ENCODE measurements at places on chromosomes 11 and 22.

- no peak for DNase-seq
Observed at GRCh38 chr11:129453293-129453721, 77.7 kb downstream of the BARX2 start.

GRCh38 chr11:3086114-3086513 is 28.9 kb upstream of the CARS1 start:
- no peak for DNase-seq

- peak; percentile 43 for DNase-seq
Observed at GRCh38 chr11:62680825-62681240, 2.0 kb upstream of the UBXN1 start.

- peak; percentile 0 for DNase-seq
Observed at GRCh38 chr11:1205121-1205986, 17.5 kb upstream of the MUC5B start.

DNA sequence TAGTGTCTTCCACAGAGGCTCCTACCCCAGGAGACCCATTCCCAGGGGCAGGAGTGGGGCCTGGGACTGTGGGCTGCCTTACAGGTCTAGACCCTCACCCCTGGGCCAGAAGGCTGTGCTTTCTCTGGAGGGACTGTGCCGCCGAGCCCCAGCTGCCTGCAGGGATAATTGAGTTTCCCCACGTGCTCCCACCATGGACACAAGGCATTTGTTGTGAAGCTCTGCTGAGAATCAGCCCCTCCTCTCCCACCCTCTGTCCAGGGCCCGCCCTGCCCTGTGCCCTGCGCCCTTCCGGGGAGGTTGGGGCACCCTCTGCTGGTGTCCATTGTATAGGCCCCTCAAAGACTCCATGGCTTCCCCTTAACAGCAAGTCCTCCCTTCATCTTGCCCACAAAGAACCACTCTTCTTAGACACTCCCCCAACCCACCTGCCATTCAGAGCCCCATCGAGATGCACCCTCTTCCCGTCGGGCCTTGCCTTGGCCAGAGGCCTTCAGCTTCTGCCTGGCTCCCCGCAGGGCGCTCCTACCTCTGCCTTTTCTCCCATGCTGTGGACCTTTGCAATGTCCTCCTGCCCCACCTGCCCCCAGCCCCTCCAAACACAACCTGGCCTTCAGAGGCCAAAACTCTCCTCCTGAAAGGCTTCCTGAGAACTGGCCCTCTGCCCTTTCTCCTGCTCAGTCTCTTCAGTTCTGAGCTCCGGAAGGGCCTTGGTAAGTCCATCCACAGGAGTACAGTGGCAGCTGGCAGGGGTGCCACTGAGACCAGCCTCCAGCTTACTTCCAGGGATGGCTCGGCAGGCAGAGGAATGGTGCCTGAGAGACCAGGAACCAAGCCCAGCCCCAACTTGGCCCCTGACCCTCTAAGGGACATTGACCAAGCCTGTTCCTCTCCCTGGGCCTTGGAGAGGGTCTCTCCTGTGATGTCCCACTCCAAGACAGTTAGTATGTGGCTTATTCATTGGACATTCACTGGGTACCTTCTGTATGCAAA is 22.4 kb downstream of the DUSP8 start:
- no peak for DNase-seq

DNA sequence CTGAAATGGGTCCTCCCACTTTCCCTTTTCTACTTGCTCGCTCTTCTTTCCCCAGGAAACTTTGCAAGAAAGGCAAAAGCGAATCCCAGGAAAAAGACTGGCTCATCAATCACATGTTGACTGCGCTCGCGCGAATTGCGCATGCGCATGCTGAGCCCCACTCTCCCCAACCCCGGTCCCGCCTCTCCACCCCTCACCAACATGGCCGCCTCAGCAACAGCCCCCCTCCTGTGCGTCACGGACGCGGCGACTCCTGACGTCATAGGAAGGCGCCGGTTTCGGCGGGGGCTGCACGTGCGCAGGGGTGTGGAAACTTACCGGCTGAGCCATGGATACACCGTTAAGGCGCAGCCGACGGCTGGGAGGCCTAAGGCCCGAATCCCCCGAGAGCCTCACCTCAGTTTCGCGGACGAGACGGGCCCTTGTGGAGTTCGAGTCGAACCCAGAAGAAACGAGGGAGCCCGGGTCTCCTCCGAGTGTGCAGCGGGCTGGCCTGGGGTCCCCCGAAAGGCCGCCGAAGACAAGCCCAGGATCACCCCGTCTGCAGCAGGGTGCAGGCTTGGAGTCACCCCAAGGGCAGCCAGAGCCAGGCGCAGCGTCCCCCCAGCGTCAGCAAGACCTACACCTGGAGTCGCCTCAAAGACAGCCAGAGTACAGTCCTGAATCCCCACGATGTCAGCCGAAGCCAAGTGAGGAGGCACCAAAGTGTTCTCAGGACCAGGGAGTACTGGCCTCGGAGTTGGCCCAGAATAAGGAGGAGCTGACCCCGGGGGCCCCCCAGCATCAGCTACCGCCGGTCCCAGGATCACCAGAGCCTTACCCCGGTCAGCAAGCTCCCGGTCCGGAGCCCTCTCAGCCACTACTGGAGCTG is at the start of gene CCDC86:
Gene CCDC86 (plus strand): TSS at position 317 of the 871 bp plus-strand sequence. CDS start 12 bp downstream, at position 329.
- DNase-seq = peak; percentile 98

- no peak for DNase-seq
Observed at GRCh38 chr11:23425381-23425780, 565.1 kb upstream of the CCDC179 start.

GRCh38 chr11:107710301-107710700 is 1.6 kb downstream of the SLN start:
- no peak for DNase-seq

DNA sequence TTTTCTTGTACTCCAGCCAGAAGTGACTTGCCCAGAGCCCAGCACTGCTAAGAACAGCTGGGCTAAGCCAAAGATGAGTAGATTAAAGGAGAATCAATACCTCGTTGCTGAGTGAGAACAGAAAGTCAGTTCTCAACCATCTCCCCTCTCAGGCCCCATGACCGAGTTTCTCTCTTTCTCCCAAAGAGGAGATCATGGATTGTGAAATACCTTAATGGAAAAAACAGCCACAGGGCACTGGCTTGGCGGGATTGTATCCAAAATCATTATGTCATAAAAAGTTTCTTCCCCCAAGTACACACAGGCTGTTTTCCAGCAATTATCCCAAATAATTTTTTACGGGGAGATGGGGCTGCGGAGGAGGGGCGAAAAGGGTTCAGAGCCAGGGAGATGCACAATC is 111.8 kb upstream of the TMEM45B start:
- DNase-seq = no peak

- no peak for DNase-seq
Observed at GRCh38 chr11:37861671-37862070, 1263.6 kb upstream of the RAG2 start.

DNA sequence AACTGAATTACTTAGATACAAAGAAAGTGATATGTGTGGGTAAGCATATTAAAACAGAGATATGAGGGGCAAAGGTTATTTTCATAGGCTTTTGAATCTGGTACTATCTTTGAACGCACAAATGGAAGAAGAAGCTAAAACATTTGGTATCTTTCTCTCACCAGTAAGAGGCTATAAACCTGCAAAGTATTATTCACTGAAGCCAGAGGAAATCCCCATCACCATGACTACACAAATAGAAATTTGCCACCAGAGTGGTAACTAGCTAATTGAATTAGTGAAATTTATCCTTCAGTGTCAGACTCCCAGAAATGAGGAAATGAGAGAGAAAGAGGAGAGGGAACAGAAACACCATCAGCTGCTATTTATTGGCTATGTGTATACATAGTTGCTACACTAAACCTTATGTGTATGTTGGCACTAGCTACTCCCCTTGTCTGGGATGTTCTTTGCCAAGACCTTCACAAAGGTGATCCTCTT is 503.4 kb downstream of the DLG2 start:
- no peak for DNase-seq

- no peak for DNase-seq
Observed at GRCh38 chr11:78080084-78080817, 589 bp upstream of the NDUFC2 start.

- no peak for DNase-seq
Observed at GRCh38 chr11:114319716-114320328, 23.6 kb downstream of the NNMT start.

DNA sequence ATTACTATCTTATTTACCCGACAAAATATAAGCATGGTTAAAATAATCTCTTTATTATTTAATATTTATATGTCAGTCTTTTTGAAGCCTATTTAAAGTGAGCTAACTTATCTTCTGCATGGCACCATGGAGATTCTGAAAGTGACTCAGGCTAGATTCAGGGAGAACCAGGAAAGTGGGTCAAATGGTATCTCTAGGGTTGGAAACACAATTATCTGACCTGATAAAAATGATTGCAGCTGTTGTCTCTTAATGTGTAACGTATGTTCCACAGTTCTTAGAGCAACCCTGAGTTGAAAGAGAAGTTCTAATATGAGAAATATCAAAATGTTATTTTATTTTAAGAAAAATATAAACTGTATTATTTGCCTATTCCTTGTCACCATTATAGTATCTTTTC is 143.1 kb upstream of the CARD18 start:
- DNase-seq = no peak

GRCh38 chr11:47946682-47947559 is 33.4 kb upstream of the PTPRJ start:
- DNase-seq = peak; percentile 57

- peak; percentile 28 for DNase-seq
Observed at GRCh38 chr11:129278586-129279319, 86.6 kb upstream of the ARHGAP32 start.

DNA sequence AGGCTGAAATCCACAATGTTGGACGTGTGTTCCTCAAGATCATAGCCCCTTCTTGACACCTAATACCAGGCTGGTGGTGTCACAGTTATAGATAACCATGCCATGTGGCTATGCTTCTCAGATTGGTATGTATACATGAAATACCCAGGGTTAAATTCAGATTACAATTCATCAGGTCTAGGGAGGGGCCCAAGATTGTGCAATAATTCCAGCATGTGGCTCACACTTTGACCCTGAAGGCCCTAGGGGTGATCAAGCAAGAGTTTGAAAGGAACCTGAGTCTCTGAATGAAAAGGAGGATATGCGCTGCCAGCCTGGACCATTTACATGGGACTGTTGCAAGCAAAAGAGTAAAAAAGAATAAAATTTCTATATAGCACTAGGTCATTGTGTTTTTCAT is 7.4 kb downstream of the OR4C6 start:
- no peak for DNase-seq

GRCh38 chr22:42439021-42439567 is 6.9 kb upstream of the NFAM1 start:
- no peak for DNase-seq

DNA sequence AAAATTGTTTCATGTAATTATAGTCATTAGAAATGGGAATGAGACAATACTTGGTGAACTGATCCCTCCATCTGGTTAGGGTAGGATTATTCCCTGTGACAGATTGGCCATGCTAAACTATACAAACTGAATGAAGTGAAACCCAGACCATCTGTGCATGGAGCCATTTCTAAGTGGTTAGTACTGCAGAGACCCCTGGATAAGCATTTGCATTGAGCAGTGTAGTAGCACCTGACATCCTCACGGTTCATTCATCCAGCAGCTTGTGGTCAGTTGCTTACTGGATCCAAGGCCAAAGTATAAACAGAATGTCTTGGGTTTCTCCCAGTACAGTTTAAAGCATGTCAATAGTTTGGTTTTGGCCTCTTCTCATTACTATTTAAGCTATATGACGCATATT is 93.8 kb upstream of the ARHGAP42 start:
- DNase-seq = no peak

DNA sequence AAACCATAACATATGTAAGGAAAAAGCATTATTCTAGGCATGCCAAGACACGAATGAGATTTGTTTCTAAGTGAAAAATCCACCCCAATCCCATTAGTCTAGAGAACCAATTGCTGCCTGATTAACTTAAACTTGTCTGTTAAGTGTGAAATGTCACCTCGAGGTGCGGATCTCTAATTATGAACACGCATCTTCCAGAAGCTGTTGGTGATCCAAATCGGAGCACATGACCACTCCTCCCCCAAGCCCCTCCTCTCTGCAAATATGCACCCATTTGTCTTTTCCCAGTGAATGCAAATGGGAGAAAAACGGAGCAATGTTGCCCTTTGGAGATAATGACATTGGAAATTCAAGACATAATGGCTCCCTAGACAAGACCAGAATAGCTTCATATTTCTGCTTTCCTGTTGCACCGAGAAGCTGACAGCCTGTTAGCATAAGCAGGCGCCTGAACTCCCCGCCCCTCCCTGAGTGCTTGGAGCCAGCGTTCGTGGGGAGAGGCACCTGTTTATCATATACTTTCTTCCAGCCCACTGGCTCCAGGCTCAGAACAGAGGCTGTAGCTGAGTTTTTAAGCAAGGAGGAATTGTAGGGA is 6.0 kb upstream of the FXYD6 start:
- no peak for DNase-seq

GRCh38 chr11:36558571-36559413 is 9.0 kb upstream of the RAG1 start:
- DNase-seq = no peak

DNA sequence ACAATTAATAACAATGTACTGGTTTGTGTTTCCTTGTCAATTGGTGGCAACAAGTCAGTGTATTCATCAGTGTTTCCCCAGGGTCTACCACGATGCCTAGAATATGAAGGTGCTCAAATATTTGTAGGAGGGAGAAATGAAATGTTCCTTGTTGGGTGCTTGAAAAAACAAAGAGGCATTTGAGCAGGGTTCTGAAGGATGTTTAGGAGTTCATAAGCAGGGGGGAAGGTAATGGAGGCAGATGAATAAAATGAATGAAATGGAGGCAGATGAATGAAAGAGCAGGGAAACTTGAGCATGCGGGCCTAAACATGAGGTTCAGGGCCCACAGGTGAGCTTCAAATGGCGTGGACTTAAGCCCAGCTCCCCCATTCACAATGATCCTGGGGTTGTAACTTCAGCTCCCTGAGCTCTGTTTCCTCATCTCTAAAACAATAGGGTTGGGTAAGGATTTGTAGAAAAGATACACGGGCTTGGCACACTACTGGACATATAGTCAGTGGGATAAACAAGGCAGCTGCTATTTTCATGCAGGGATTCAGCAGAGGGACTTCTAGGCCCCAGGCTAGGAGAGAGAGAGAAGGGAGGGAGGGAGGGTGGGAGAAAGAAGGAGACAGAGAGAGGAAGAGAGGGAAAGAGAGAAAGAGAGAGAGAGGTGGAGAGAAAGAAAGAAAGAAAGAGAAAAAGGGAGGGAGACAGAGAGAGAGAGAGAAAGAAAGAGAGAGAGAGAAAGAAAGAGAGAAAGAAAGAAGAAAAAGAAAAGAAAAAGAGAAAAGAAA is 73.7 kb downstream of the MN1 start:
- DNase-seq = no peak

DNA sequence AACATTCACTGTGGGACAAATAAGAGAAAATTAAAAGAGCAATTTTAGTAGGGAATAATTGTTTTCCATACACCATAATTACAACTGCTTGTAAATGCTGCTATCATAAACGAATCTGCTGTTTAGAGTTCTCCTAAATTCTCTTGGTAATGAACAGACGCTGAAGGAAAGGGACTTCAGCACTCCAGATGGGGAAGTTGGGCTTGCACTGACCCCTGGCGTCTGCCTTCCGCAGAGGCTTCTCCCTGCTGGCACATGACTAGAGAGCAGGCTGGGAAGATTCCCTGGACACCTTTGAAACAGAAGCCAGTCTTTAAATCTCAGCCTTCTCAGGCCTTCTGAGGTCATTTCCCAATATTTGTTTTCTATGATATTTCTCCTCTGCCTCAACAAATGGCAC is 84.1 kb downstream of the NXPE2 start:
- DNase-seq = peak; percentile 28

All from stimulated activated CD4-positive, alpha-beta T cell treated with anti-CD3 and anti-CD28 coated beads, Interleukin-15, amount 100 ng/mL, for 24 hours (primary cell).